ENCODE measurements at places on chromosomes 7 and 10. TPM values are rescaled to one million over a fixed set of nuclear protein-coding genes. Genes with fewer than 3 reads are reported as not detected.

GRCh38 chr7:55641273-55641691 lies 69.0 kb upstream of the VOPP1 start:
- DNase-seq = peak; percentile 47

Gene TCAF2
- 8.3 TPM for polyA plus RNA-seq

DNA sequence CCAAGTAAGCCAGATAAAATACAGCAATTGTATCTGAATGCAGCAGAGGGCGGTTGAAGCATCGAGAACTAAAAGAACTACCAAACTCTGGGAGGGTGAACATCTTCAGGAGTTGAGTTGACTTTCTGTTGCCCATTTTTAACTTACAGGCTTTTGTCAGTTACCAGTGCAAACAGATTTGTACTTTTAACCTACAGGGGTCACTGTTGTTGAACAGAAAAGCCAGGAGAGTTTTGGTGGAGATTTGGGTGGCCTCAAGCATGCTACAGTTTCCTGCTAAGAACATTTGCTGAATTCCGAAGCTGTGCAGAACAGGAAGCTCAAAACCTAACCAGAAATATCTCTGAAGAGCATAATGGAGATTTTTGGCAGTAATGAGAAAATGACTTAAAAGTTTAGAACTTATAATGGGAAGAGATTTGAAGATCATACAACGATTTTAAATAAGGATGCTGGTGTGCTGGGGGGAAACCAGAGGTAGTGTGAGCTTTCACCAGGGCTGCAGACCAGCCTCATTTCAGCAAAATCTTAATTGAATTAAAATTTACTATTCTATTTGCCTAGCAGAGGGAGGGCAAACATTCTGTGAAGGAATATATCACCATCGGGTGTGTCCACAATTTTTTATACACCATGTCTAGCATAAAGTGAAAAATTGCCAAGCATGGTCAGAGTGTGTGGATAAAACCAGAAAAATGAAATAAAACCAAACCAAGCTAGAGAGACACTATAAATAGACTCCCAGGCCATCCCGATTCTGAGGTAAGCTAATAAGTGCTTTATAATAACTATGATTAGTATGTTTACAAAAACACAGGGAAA lies 208.6 kb upstream of the CCDC6 start:
- DNase-seq = no peak

DNA sequence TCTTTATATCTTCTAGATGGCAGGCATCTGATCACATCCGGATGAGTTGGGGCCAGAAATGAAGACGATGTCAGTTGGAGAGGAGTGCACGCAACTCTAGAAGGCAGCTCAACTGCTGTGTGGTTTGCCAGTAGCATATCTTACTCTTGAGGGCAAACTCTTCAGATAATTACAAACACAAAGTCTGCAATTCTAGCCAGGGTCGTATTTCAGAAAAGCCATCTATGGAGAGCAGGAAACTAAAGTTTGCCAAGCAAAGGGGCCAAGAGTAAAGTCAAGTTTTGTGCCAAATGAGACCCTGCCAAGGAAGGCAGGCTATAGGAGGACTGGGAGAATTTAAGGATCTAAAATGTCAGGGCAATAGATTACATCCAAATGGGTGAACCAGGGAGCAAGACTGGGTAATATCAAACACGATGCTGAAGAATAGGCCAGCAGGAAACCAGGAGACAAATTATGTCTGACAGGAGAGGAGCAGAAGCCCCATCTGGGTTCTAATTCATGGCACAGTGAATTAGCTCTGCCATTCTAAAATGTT lies 312.5 kb upstream of the SEMA3C start:
- DNase-seq = no peak

- DNase-seq = no peak
Observed at GRCh38 chr10:28939281-28940157, 262.2 kb downstream of the BAMBI start.

DNA sequence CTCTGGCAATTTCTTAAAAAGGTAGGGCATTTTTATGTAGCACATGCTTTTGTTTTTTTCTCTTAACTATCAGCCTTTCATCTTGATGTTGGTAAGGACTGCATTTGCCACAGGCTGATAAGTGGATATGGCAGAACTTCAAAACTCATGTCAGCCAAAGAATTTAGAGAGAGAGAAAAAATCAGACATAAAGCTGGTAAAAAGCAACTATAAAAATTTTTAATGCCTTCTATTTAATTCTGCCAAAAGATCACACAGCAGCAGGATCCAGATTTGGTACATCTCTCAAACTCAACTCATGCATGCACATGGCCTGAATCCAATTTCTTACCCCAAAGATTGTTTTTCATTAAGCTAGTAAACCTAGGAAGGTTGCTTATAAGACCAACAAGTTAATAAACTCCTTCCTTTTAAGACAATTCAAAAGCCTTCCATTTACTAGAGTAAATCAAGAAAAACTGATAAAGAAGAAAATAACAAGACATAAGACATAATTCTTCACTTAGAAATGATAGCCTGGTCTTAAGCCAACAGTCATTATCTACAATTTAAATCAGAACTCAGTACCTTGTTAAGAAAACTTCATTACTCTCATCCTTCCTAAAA lies 69.3 kb downstream of the GLI3 start:
- DNase-seq = no peak

GRCh38 chr10:130740915-130741750 lies 570.4 kb downstream of the TCERG1L start:
- no peak for DNase-seq

GRCh38 chr10:23100331-23101030 lies 5.1 kb downstream of the MSRB2 start:
- DNase-seq = no peak

DNA sequence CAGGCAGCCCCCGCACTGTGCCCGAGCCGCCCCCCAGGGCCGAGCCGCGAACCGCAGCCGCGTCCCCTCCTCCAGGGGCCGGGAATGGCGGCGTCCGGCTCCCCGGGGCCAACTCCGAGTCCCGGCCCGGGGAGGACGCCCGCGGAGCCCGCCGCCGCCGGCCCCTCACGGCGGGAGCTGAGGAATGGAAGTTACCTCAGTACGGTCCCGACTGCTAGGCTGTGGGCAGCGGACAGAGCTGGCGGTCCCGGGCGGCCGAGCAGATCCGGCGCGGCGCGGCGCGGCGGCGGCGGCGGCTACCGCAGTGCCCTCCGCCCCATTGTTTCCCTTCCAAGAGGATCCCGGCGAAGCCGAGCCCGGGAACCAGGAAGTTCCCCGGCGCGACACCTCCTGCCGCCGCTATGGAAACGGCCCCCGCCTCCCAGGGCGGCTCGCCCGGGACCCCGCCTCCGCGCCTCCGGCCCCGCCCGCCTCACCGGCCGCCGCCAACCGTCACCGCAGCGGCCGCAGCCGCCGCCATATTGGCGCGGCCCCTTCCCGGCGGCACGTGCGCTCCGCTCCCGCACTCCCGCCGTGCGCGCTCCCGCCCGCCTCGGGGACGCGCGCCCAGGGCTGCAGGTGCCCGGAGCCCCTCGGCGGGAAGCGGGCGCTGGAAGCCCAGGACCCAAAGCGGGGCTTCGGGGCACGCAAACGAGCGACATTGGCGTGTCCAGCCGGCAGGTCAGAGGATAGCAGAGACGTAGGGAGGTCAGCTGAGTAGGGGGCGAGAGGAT lies at the start of gene USP6NL:
Gene USP6NL, minus strand, starts transcription at position 403 of the 773 bp plus-strand sequence. CDS start 14,016 bp downstream, outside the sequence.
- DNase-seq = peak; percentile 66

Gene MINDY4
- polyA plus RNA-seq = 1.0 TPM

GRCh38 chr7:159175792-159176191 lies 31.1 kb upstream of the VIPR2 start:
- no peak for DNase-seq

- DNase-seq = no peak
Observed at GRCh38 chr10:77463967-77464745, 173.5 kb downstream of the KCNMA1 start.

Gene LIPN
- not detected for polyA plus RNA-seq

Gene ELOVL3
- polyA plus RNA-seq = not detected

GRCh38 chr10:116766241-116766827 lies 24.0 kb upstream of the HSPA12A start:
- no peak for DNase-seq

DNA sequence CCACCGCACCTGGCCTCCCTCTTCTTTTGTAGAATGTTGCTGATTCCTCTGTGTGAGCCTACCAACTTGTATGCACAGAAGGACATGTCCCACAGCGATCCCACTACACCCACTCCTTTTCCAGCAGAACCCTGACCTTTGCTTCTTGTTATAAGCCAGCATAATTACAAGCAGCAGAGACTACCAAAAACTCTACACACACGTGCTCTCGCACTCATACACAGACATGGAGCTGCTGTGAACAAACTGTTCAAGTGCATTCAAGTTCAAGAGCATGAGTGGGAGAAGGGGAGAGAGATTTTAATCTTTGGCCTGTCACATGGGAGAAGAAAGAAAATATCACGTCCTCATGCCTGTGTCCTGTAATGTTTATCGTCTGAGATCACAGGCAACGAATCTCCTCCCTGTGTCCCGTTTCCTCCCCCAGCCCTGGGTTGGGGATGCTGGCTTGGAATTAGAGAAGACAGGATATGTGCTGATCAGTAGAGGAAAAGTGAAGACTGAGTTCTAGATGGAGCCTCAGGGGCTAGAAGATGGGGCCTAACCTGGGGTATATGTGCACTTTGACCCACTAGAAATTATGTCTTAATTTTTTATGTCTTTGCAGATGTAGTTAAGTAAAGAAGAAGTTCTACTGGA lies 79.6 kb downstream of the NHLRC2 start:
- DNase-seq = no peak

GRCh38 chr10:53447576-53447975 lies 675.0 kb upstream of the MBL2 start:
- no peak for DNase-seq

- no peak for DNase-seq
Observed at GRCh38 chr7:26192485-26193087, 8.0 kb downstream of the HNRNPA2B1 start.

- DNase-seq = no peak
Observed at GRCh38 chr10:47320812-47321211, 1.4 kb upstream of the GDF2 start.

GRCh38 chr10:70405037-70405824 lies 1.3 kb downstream of the EIF4EBP2 start:
- peak; percentile 7 for DNase-seq

DNA sequence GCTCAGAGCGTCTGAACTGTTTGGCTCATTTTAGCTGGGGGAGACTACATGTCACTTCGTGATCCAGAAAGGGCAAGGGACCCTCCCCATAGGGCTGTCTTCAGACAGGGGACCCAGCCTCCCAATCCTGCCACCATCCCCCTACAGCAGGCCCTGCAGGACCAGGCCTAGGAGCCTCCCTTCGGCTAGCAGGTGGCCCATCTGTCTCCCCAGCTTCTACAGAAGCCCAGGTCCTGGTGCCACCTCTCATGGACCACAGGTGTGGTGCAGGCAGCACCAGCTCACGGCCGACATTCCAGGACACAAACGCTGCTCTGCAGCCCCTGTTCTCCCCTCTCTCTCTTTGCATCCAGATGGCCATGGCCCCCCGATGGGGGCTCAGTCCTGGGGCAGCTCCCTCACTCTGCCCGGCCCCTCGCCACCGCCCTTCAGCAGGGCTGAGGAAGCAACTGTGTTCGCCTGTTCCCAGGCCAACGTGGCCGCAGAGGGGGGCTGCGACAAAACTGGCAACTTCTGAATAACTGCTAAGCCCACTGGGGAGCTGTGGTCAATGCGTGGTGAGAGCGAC lies 10.3 kb downstream of the TECPR1 start:
- DNase-seq = no peak

GRCh38 chr7:46525876-46526275 lies 604.8 kb upstream of the IGFBP3 start:
- no peak for DNase-seq

Gene DOCK1
- not detected for polyA plus RNA-seq

Gene CRHR2
- not detected for polyA plus RNA-seq

DNA sequence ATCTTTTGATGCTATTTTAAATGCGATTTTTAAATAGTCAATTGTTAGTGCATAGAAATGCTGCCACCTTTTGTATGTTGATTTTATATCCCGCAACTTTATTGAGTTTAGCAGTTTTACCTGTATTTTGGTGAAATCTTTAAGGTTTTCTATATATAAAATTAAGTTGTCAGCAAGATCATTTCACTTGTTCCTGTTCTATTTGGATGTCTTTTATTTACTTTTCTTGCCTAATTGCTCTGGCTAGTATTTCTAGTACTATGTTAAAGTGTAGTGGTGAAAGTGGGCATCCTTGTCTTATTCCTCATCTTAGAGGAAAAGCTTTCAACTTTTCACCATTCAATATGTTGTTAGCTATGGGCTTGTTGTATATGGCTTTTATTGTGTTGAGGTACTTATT lies 813.3 kb upstream of the CELF2 start:
- DNase-seq = no peak

GRCh38 chr7:133139350-133139749 lies 57.5 kb upstream of the CHCHD3 start:
- no peak for DNase-seq

DNA sequence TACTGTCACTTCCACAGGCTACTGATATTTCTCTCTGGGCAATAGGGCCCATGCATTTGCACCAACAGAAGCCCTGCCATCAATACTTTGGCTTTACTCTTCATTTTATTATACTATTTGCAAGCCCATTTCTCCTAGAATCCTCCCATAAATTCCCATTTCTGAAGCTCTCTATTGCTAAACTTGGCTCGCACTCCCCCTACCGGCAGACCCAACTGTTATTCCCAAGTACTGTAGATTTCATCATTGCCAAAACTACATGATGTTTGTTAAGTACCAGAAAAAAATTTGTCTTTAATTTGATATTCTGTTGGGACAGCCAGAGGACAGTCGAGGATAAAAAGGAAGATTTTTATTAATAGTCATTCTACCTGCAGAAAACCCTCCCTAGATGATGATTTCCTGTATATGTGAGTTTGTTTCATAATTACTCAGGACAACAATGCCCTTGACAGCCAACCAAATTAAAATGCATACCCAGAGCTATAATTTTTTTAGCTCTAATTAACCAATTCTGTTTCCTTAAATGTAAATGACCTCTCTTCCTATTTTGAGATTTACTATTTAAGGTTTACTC lies 298.6 kb downstream of the REEP3 start:
- DNase-seq = no peak

- DNase-seq = no peak
Observed at GRCh38 chr10:130226012-130226411, 89.8 kb downstream of the GLRX3 start.

GRCh38 chr7:158781217-158781973 lies 47.9 kb downstream of the ESYT2 start:
- no peak for DNase-seq

GRCh38 chr7:43351683-43352082 lies 231.2 kb upstream of the STK17A start:
- no peak for DNase-seq
